OCI-M1 (cell line): ENCODE measurements at places on chromosomes 16 and 17.

GRCh38 chr16:62100651-62101050 is 64.4 kb upstream of the CDH8 start:
- DNase-seq = no peak

DNA sequence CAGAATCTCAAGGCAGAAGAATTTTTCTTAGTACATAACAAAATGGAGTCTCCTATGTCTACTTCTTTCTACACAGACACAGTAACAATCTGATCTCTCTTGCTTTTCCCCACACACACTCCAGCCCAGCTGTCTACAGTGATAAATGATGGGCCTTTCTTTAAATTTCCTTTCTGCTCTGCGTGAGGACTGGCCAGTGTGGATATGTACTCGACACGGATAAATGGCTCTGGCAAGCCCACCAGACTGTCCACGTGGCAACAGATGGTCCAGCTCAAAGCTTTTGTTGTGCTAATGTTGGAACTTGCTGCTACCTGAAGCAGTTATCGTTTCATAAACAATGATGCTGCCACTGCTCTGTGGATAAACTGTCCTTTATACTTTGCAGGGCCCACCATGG is 410.7 kb downstream of the TMEM114 start:
- no peak for DNase-seq

- no peak for DNase-seq
Measured at GRCh38 chr16:67648088-67648763, 3.3 kb downstream of the CARMIL2 start.

- no peak for DNase-seq
Measured at GRCh38 chr17:47806026-47806912, 15.3 kb downstream of the OSBPL7 start.
